ENCODE measurements at places on chromosomes 3 and 15. TPM values are rescaled to one million over a fixed set of nuclear protein-coding genes. Genes with fewer than 3 reads are reported as not detected.

SERPINI2 gene
- not detected for total RNA-seq

ITPKA gene
- total RNA-seq = 0.39 TPM

CLSTN2 gene
- 2.9 TPM for total RNA-seq

ARPP21 gene
- 8.1 TPM for total RNA-seq

ADAMTS17 gene
- 17.0 TPM for total RNA-seq

FSIP1 gene
- total RNA-seq = 0.89 TPM

ZNF860 gene
- total RNA-seq = 0.89 TPM

AHSG gene
- not detected for total RNA-seq

HMG20A gene
- total RNA-seq = 35.1 TPM

ETV5 gene
- 16.8 TPM for total RNA-seq

RASL12 gene
- 12.5 TPM for total RNA-seq

GOLGA8M gene
- total RNA-seq = 3.4 TPM

MRPS25 gene
- total RNA-seq = 19.0 TPM

TLR9 gene
- not detected for total RNA-seq

SPSB4 gene
- total RNA-seq = 3.8 TPM

RPL29 gene
- total RNA-seq = 933 TPM

XIRP1 gene
- total RNA-seq = 11.8 TPM

GOLGA6L10 gene
- total RNA-seq = 3.3 TPM

GATA2 gene
- 3.3 TPM for total RNA-seq

GOLGA6A gene
- 0.89 TPM for total RNA-seq

IL1RAP gene
- total RNA-seq = 12.9 TPM

ZCWPW2 gene
- 1.5 TPM for total RNA-seq

SEMA3G gene
- total RNA-seq = 16.2 TPM

SGO1 gene
- total RNA-seq = 4.4 TPM

GOLGA8R gene
- total RNA-seq = 8.3 TPM

GLDN gene
- total RNA-seq = 14.4 TPM

GRAMD2A gene
- total RNA-seq = 0.39 TPM

CHST13 gene
- total RNA-seq = 0.20 TPM

TERC gene
- 69.1 TPM for total RNA-seq
